ENCODE measurements at places on chromosomes 7 and 10.

DNA sequence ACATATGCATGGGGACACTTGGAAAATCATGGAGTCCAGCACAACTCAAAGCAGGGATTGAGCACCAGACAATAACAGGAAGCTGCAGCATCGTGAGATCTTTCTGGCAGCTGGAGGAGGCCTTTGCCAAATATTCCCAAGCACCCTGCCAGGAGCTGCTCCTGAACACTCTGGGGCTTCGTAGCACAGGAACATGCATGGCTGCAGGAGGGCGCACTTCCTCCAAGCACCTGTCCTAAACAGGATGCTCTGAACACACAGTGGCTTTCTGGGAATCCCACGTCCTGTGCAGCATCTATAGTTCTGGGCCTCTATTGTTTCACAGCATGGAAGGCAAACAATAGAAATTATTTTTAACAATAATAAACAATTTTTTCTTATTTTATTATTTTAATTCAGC is 4.1 kb downstream of the ABLIM1 start:
- no peak for DNase-seq

DNA sequence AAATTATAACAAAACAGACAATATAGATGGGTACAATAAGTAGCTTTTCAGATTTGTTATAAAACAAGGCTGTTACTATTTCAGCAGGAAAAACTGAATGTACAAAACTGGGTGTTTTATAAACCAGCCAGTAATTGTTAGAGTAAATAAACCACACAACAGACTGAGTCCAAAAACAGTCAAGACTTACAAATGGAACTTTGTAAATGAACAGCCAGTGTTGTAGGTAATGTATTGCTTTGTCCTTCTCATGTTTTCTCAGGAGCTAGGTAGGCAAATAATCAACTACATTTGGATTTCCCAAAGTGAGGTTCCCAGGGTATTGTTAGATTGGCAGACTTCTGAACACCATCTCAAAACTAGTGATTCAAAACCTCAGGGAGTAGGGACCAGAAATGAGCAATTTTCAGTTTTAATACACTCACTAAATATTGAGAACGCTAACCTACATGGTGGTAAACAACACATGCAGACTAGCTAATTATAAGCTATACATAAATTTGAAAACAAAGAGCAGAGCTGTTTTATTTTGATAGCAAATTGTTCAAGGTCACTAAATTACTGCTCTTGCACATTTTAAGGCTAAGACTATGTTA is 36.2 kb downstream of the HERPUD2 start:
- DNase-seq, result no peak

DNA sequence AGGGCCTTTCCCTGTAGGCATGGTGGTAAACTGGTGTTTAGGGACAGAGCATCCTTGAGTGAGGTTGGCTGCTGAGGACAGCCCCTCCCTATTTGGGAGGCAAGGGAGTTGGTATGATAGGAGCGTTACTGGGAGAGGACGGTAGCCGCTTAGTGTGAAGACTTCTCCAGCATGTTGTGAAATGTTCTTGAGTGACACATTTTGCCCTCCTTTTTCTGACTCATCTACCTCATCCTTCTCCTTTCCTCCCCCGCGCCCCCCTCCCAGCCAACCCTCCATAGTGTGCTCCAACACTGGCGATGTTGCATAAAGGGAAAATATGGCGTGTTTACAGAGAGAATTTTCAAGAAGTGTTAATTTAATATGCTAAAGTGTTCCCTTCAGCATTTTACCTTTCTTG is 645.0 kb upstream of the GALNT17 start:
- no peak for DNase-seq

GRCh38 chr7:130641040-130641439 is 27.5 kb downstream of the COPG2 start:
- DNase-seq, result no peak

- no peak for DNase-seq
Measured at GRCh38 chr7:16785846-16786245, 19.0 kb downstream of the AGR2 start.

GRCh38 chr10:112896273-112896672 is 53.8 kb upstream of the TCF7L2 start:
- no peak for DNase-seq

DNA sequence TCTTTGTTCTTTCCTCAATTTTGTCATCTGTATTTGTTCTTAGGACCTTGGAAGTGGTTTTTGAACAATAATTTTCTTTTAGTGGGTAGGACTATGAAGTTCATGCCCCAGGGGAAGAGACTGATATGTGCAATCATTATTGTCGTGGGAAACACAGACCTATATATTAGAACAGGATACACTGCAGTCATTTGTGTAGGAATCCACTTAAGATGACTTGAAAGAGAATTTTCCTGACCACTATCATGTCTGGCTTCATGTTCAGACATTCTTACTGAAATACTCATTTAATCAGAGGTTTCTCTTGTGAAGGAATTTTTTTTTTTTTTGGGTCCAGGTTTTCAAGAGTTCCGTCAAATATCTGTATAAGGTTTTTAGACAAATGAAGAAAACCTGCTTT is 163.6 kb downstream of the SUGCT start:
- no peak for DNase-seq

GRCh38 chr10:114483575-114483974 is 79.3 kb upstream of the AFAP1L2 start:
- no peak for DNase-seq
